Common myeloid progenitor, CD34-positive (primary cell): ENCODE measurements at places on chromosomes 12 and 14.

GRCh38 chr12:105048315-105048714 is 35.9 kb downstream of the ALDH1L2 start:
- DNase-seq = no peak

- no peak for DNase-seq
These were observed 93.5 kb downstream of the PPP1R12A start for GRCh38 chr12:79841248-79841877.

DNA sequence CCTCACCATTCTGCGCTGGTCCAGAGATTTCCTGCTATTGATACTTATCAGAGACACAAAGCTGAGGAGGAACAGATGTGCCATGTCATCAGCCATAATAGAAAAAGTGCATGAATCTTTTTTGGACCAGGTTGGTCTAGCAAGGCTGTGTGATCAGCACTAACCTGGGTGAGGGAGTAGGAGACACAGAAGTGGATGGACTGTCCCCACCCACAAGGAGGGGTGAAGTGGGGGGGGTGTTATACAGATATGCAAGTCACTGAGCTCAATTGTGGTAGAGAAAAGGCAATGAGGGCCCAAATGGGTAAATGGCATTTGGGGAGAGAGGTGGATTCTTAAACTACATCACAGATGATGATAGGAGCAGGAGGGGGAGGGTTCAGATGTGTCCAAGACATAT is 123.0 kb downstream of the SAMD4A start:
- DNase-seq = no peak

GRCh38 chr12:95963096-95963495 is 20.0 kb downstream of the AMDHD1 start:
- peak; percentile 25 for DNase-seq

DNA sequence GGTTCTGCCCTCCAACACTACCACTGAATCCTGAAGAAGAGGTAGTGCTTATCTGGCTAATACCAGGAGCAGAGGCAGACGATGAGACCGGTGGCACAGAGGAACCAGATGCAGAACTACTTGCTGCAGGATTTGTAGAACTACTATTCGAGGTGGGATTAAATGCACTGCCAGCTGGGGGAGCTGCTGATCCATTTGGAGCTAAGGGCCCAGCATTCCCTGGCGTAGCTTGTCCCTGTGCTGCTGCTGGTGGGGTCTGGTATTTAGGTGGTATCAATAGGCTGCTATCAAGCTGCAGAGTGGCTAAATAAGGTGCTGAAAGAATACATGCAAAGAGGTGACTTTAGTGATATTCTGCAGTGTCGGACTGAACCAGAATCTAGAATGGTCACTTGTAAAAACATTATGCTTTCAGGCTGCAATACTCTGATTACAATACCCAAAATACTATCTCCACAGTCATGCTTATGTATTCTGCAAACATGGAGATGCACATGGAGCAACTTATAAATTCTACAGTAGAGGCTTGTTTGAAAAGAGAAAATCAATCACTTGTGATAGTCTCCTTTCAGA is 294.2 kb downstream of the MED13L start:
- DNase-seq = peak; percentile 7

DNA sequence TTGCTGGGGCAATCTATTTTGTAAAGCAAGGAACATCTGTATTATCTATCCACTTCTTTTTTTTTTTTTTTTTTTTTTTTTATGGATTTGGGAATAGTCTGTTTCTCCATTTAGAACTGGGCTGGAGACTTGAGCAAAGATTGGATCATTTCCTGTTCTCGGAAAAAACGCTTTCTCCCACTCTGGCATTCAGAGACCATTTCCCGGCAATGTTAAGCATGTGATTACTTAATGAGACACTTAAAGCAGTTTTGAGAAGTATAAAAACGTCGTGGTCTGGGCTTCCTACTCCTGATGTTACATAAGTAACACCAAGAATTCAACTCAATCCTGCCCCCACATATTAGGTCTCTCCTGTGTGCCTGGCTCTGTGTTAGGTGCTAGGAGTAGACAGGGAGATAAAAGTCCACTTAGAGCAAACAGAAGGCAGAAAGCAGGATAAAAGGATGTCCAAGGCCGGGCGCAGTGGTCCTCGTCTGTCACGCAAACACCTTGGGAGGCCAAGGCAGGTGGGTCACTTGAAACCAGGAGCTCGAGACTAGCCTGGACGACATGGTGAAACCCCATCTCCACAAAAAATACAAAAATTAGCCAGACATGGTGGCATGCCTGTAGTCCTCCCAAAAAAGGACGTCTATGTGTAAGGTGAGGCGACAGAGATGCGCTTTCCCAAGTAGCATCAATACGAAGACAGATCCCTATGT is 152.1 kb upstream of the GSC start:
- no peak for DNase-seq

DNA sequence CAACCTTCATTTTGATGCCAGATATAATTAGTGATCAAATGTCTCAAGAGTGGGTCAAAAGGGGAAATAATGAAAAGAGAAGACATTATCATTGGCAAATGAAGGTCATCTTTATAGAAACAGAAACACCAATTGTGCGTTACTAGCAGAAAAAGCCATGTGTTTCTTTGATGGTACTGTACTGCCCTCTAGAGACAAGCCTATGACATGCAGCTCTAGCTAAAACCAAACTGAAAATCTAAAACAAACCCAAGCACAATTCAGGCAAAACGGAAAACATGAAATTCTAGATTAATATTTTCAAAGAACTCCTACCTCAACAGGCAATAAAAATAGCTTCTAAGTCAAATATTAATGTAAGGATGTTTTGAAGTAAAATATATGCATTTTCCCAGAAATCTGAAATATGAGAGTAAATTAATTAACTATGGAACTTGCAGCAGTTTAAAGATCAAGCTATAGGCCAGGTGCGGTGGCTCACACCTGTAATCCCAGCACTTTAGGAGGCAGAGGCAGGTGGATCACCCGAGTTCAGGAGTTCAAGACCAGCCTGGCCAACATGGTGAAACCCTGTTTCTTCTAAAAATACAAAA is 115.4 kb downstream of the KLHL28 start:
- peak; percentile 18 for DNase-seq

- no peak for DNase-seq
These were observed 75.2 kb upstream of the TBX5 start for GRCh38 chr12:114481200-114481535.

DNA sequence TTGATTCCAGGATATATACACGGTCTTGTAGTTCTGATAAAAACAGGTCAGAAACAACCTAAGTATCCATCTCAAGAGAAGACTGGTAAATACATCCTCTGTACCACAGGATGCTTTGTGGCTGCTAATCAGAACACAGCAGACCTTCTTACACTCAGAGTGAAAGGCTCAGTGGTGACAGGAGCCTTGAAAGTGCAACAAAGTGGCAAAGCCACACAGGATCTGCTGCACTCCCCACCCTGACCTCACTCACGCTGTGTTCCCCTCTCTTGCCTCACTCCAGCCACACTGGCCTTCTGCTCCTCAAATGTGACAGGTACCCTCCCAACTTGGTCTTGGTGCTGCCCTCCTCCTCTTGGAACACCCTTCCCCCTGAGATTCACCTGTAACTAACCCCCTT is 98.1 kb upstream of the GRIP1 start:
- peak; percentile 95 for DNase-seq

- peak; percentile 54 for DNase-seq
These were observed 1.2 kb upstream of the LAG3 start for GRCh38 chr12:6771091-6771495.

DNA sequence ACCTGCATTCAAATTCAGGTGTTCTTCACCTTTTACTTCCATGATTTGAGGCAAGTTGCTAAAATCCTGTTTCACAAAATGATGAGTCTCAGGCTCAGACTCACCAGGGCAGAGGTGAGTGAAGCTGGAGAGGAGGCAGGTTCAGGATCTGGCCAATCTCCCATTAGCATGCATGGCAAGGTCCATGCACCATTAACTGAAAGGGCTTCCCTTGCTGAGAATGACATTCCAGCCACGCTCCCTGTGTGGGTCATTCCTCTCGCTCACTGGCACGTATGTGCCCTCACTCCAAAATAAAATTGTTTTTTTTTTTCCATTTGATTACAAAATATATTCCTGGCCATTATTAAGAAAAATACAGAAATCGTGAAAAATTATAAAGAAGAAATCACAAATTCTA is 257.6 kb downstream of the C12orf75 start:
- DNase-seq = no peak

GRCh38 chr12:5776091-5776490 is 169.0 kb downstream of the ANO2 start:
- DNase-seq = no peak

DNA sequence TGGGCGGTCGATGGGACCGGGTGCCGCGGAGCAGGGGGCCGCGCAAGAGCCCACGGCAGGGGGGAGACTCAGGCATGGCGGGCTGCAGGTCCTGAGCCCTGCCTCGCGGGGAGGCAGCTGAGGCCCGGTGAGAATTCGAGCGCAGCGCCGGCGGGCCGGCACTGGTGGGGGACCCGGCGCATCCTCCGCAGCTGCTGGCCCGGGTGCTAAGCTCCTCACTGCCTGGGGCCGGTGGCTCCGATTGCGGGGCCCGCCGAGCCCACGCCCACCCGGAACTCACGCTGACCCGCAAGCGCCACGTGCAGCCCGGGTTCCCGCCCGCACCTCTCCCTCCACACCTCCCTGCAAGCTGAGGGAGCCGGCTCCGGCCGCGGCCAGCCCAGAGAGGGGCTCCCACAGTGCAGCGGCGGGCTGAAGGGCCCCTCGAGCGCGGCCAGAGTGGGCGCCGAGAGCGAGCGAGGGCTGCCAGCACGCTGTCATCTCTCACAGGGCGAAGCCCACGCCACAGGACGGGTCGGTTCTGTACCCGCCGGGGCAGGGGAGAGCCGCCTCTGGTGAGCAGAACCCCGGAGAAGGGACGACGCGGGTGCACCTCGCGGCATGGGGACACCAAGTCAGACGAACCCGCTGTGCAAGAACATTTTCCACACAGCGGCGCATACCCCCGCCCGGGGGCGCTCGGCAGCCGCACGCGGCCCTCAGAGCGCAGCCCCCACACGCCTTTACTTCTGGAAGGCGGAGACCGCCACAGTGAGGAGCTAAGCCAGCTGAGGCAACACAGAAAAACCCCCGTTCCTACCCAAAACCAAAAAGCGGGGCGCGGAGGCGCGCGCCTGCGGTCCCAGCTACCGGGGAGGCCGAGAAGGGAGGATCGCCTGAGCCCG is 1.2 kb upstream of the SIVA1 start:
- DNase-seq = no peak

DNA sequence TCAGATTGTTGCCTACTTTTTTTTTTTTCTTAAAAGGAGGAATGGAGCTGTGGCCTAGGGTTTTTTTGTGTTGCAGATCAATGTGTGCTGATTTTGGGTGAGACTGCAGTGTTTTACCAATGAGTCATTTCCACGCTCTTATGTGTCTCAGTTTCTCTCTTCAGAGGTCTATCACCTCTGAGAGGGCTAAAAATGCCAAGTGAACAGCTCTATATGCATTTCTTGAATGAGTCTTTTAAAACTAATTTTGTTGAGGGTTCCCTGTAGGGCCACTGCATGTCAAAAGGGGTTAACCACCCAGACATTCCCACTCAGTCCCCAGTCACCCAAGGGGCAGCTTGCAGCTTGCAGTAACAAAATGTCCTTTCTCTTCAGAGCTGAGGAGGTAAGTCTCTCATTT is 24.3 kb upstream of the GLIPR1L2 start:
- no peak for DNase-seq

GRCh38 chr12:56546680-56547079 is 25.1 kb downstream of the RBMS2 start:
- DNase-seq = peak; percentile 5

- DNase-seq = no peak
These were observed 103.4 kb upstream of the PKP2 start for GRCh38 chr12:33000016-33000415.

DNA sequence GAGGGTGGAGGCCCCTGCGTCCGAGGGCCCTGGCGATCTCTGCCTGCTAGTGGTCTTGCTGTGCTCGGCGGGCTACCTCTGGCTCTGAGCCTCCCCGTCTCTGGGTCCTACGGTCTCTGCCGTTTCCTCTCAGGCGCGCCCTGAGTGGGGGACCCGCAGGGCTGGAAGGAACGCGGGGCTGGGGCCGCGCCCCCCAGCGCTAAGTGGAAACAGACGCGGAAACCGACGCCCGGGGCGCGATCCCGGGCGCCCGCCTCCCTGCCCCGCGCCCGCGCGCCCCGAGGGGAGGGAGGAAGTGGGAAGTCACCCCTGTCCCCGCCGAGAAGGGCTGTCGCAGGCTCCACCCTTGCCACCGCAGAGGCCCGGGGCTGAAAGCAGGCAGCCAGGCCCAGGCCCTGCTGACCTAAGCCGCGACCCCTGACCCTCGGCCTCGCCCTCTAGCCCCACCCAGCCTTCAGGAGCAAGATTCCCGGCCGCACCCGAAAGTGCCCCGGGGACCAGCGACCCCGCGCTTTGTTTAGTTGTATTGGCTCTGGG is 831 bp downstream of the CRIP1 start:
- no peak for DNase-seq

DNA sequence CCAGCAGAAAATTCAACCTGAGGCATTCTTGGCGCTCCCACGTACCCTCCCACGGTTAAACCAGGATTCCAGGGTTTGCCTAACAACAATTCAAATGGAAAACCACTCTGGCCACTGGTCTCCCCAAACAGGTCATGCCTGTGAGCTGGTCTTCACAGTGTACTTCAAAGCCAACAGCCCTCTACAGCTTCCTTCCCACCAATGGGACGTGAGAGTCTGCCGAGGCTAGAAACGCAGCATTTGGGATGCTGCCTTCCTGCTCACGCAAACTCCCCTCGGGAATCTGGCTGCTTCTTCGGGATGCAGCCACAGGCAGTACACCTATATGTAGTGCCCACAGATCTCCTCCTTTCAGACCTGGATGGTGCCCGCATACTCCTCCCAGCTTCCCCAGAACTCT is 149.1 kb downstream of the KLHL28 start:
- DNase-seq = no peak

DNA sequence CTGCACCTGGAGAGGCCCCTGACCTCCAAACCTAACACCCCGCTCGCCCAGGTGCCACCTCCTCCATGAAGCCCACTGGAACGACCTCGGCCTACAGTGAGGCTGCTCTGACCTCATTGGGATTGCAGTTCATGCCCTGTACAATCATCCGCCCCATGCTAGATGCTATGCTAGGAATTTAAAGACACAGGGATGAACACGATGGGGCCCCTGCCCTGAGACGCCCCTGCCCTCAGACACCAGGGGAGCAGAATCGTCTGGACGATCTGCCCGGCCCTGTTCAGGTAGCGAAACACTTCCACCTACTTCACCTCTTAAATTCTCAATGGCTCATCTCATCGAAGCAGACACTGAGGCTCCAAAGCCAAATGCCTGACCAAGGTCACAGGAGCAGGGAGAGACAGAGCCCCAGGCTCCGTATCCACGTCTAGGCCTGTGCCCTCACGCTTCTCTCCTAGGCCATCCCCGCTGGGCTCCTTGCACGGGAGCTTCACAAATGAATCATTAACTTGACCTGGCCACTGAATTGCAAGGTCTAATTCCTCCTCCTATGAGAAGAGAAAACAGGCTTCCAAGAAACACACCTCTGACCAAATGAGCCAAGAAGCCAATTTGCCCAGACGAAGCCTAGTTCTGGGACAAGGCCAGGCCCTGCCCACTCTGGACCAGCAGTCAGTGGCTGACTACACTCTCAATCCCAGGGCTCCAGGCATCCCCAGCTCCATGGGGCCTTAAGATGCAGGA is 35.2 kb downstream of the SCARB1 start:
- DNase-seq = no peak
